Mammary epithelial cell (primary cell): ENCODE measurements at places on chromosomes 7 and 10.

DNA sequence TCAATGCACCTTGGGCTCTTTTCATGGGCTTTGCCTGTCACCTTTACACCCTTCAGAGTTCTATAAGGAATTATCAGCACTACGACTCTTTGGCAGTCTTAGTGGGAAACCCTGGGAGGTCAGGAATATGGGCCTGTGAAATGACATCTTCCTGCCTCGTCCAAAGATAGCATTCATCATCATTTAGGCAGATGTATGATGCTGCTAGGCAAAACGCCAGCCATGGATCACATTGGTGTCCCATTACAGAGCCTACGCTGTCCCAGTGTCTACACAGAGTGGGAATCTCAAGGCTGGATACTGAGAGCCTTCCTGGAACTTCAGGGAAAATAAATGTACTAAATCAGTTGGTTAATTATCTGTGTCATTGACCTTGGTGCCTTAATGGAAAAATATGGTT, 259.4 kb upstream of the CELF2 start:
- DNase-seq, result no peak

GRCh38 chr10:55374917-55375316, 573.9 kb upstream of the PCDH15 start:
- DNase-seq, result no peak

DNA sequence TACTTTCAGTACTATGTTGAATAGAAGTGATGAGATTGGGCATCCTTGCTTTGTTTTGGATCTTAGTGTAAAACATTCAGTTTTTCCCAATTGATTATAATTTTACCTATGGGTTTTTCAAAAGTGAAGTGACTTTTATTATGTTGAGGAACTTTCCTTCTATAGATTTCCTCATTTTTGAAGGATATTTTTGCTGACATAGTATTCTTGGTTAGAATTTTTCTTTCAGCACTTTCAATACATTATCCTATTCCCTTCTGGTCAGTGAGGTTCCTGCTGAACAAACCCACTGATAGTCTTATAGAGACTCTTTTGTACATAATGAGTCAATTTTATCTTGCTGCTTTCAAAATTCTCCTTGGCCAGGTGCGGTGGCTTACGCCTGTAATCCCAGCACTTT, 297.2 kb downstream of the SUGCT start:
- no peak for DNase-seq

- no peak for DNase-seq
Measured at GRCh38 chr7:117190104-117190503, 132.8 kb downstream of the WNT2 start.

GRCh38 chr7:151349507-151349853, 7.9 kb downstream of the NUB1 start:
- DNase-seq, result no peak
